Activated T-helper 17 cell treated with anti-CD3 and anti-CD28 coated beads, Interleukin-2, amount 50 U/mL, for 72 hours (primary cell): ENCODE measurements at places on chromosomes 2 and 18. TPM values are rescaled to one million over a fixed set of nuclear protein-coding genes. Genes with fewer than 3 reads are reported as not detected.

Gene ATP6V1B1
- total RNA-seq: not detected

DNA sequence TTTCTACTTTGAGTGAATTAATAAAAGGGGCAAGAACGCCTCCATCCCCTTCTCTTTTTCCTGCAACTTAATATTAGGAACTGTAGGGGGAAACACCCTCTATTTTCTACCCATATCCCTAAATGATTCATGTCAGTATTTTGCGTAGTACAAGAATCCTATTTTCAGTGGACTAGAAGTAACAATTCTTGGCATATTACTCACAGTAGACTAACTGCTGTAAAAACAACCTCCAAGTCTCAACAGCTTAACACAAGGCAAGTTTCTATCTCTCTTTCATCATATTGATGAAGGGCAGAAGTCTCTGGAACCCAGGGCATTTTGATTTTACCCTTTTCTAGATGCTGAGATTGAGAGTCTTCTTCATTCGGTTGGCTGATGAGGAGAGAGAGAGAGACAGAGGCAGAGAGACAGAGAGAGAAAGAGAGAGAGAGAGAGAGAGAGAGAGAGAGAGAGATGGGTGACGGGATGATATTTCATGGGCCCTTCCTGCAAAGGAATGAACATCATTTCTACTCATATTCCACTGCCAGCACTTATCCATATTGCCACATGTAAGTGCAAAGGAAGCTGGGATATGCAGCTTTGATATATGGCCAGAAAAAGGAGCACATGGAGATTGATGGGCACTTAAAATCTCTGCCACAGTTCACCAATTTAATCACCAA lies 481.6 kb downstream of the LPIN1 start:
- ATAC-seq: no peak

Gene POTEI
- total RNA-seq: not detected

Gene SEC11C
- total RNA-seq: 57.9 TPM

GRCh38 chr2:190149200-190149599 lies 86.7 kb upstream of the MSTN start:
- no peak for ATAC-seq

GRCh38 chr2:209334188-209335017 lies 89.4 kb upstream of the MAP2 start:
- no peak for ATAC-seq

Gene NT5DC4
- total RNA-seq: not detected

Gene GATA6
- total RNA-seq: not detected

Gene PCGF1
- total RNA-seq: 32.8 TPM
